COR-L47 (cell line): ENCODE measurements at places on chromosomes 6 and 20.

DNA sequence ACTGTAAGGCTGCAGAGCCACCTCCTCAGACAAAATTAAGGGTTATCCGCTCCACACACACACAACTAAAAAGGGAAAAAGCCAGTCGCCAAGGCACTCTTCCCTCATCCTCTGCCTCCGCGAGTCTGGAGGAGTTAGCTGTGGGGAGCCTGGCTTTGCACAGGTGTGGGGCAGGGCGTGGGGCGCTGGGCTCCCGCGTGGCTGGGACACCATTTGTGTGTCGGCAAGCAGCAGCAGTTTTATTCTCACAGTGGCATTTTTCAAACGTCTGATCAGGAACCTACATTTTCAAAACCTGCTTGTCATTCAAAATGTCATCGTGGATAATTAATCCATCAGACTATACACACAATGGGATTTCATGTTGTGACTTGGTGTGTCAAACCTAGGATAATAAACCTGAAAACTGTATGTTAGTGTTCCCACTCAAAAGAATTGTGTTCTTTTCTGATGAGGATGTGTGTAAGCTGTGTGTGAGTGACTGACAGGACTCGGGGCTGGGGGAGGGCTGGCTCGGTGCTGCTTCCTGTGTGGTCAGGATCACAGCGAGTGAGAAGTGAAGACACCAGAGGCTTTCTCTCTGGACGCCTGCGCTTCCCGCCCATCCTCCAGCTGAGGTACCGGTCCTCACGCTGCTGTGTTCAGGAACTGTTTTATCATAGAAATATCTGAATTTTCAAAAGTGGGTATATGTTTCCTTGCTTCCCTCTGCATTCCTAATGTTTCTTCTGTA is 83.1 kb downstream of the IRF4 start:
- DNase-seq: no peak

GRCh38 chr6:92887871-92888270 is 531.5 kb downstream of the EPHA7 start:
- no peak for DNase-seq

GRCh38 chr20:3323398-3323797 is 84.1 kb downstream of the DNAAF9 start:
- DNase-seq: no peak

DNA sequence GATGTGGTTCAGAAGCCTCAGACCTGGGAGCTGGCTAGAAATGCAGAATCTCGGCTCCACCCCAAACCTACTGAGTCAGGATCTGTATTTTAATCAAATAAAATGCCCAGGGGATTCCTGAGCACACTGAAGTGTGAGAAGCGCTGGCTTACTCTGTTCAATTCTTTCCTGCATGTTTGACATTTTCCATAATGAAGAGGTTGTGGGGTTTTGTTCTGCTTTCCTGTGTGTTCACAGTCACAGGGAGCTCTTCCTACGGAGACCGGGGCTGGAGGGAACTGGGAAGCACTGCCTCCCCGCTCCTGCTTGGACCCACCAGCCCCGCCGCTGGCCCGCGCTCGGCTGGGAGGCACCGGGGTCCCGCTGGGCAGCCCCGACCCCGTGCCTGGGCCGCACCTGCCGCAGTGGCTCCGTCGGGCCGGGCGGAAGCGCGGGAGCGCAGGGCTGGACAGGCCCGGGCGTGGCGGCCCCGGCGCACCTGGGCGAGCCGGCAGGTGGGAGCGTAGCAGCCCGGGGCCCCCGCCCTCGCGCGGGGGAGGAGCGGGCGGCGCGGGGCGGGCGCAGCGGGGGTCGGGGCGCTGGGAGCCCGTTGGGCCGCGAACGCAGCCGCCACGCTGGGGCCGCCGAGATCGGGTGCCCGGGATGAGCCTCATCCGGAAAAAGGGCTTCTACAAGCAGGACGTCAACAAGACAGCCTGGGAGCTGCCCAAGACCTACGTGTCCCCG is at the start of gene MAPK13:
Gene MAPK13, plus strand, starts transcription at position 573 of the 726 bp plus-strand sequence. Its CDS starts 70 bp downstream, at position 643.
- peak; percentile 69 for DNase-seq

GRCh38 chr6:84095156-84095555 is 61.6 kb downstream of the MRAP2 start:
- no peak for DNase-seq

DNA sequence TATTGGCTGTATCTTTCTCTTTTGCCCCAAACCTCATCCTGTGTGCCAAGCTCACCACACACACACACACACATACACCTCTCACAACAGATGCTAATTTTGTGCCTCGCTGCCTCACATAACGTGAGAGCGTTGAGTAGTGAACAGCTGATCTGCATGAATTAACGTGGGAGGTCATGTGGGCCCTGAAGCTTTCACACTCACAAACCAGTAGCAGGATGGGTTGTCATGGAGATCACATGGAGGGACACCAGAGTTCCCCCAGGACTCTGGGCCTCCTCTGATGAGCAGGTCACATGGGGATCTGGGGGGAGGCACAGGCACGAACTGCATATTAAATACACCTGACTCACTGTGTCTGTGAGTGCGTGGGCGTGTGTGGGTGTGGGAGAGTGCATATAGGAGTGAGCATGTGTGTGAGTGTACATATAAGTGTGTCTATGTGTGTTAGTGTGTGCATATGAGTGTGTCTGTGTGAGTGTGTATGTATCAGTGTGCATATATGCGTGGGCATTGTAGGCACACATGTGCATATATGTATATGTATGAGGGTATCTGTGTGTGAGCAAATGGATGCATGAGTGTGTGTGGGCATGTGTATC is 62.7 kb upstream of the SULF2 start:
- DNase-seq: no peak

GRCh38 chr20:54268941-54269340 is 61.1 kb downstream of the PFDN4 start:
- DNase-seq: no peak
